NCI-H1436 treated with DMSO at 0.1 percent for 48 hours (cell line): ENCODE measurements at places on chromosomes 2 and 18.

DNA sequence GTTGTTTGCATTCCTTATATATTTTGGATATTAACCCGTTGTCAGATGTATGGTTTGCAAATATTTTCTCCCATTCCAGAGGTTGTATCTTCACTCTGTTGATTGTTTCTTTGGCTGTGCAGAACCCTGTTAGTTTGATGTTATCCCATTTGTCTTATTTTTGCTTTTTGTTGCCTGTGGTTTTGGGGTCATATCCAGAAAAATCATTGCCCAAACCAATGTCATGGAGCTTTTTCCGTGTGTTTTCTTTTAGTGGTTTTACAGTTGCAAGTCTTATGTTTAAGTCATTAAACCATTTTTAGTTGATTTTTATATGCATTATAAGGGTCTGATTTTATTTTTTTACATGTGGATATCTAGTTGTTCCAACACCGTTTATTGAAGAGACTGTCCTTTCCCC is 35.8 kb downstream of the PPIG start:
- no peak for DNase-seq

DNA sequence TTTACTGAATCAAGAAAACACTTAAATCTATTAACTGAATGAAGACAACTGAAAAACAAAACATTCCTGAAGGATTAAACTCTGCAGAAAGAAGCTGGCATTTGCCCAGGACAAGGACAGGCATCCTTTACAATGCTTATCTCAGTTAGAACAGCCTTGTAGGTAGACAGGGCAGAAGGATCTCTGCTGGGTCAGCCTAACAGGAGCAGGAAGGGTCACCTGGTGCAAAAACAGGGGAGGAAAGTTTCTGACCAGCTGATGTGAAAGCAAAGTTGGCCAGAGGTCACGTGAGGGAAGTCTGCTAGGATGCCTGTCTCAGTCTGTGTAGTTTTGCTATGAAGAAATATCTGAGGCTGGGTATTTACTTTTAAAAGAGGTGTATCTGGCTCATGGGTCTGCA is 348.6 kb downstream of the ANAPC1 start:
- no peak for DNase-seq

DNA sequence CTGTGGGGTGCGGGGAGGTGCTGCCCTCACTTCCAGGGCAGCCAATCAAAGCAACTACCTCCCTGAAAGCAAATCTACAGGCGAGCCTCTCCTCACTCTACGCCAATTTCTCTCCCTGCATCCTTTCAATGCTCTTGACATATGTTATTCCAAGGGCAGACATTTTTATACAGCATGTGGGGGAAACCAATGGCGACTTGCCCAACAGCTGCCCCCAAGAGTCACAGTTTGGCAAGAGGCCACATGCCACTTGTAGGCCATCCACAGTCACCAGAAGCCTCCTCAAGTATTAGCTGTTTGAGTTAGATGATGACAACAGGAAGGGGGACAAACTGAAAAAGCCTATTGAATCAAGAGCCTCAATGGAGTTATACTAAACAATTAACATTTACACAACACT is 114.6 kb downstream of the MYO5B start:
- DNase-seq, result no peak

DNA sequence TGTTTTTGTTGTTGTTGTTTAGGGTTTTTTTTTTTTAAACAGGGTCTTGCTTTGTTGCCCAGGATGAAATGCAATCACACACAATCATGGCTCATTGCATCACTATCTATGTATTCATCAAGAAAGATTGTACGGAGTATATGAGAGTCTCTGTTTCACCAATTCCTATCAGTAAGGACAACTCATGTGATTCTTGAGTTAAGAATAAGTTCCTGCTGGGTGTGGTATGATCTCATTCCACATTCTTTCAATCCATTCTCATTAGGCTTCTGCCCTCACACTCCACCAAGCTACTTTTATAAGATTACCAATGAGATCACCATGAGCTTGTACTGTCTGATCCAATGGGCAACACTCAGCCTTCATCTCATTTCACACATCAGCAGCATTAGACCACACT is 9.1 kb upstream of the AP1S3 start:
- DNase-seq, result no peak

GRCh38 chr2:8003462-8004075 is 678.3 kb upstream of the ID2 start:
- DNase-seq, result no peak

- no peak for DNase-seq
Measured at GRCh38 chr18:23943104-23943503, 71.5 kb upstream of the TTC39C start.

DNA sequence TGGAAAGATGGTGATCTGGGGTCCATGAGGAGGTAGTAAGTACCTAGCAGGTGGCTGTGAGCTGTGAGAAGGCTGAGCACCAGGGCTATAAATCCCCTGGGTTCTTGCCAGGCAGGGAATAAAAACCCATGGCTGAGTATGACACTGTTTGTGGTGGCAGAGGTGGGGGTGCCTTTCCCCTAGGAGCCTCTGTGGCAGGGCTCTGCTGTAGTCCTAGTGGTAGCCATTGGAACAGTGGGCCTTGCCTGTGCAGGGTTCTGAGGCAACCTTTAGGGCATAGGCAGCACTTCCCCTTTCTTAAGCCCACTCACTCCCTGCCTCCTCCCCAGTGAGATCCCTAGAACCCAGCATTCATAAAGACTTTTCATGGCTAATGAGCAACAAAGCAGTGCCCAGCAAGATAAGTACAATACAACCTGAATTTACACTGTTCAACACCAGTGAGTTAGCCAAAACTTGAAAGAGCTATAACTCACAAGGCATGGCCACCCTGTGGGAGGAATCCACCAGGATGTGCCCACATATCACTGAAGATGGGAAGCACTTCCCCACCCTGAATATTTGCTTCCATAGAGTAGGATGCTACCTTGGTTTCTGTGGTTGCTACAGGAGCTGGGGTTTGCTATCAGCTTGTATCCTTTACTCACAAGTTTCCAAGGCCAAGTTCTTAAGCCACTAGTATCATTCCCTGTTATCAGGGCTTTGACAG is 100.9 kb upstream of the NEUROD1 start:
- DNase-seq, result no peak

GRCh38 chr18:57748770-57749603 is 54.1 kb downstream of the ATP8B1 start:
- DNase-seq, result peak; percentile 75

DNA sequence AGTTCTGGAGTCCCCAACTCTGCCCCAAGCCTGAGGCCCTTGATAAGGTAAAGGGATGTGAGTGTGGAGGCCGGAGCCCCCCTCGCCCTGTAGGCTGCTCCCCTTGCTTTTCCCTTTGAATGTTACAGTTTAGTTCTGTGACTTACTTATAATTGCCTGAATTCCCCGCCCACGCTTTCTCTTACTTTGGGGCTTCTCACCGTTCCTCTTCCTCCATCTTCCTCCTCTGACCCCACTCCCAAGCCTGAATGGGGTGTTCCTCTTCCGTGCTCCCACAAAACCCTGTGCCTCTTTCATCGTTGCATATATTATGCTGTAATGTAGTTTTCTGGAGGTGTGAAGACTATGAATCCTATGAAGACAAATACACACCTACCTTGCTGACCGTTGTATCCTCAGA is 15.0 kb upstream of the IL1RN start:
- no peak for DNase-seq
